CD4-positive, alpha-beta T cell treated with Interleukin-4 for 1 hour (primary cell): ENCODE measurements at places on chromosomes 16 and 17.

DNA sequence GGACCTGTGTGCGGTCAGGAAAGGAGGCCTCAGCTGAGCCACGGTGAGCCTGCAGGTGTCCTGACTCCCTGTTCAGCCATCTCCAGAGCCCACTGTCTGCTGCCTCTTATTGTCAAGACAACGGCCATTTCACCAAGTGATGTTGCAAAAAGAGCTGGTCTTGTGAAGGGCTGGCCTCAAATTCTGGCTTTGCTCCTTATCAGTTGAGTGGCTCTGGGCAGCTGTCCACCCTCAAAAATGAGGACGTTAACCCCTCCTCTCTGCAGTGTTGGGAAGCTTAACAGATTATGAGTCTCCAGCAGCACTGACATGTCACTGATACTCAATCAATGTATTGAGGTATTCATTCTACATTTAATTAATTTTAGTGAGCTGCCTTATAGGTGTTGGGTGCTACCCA, 171.1 kb upstream of the TOX3 start:
- no peak for DNase-seq

DNA sequence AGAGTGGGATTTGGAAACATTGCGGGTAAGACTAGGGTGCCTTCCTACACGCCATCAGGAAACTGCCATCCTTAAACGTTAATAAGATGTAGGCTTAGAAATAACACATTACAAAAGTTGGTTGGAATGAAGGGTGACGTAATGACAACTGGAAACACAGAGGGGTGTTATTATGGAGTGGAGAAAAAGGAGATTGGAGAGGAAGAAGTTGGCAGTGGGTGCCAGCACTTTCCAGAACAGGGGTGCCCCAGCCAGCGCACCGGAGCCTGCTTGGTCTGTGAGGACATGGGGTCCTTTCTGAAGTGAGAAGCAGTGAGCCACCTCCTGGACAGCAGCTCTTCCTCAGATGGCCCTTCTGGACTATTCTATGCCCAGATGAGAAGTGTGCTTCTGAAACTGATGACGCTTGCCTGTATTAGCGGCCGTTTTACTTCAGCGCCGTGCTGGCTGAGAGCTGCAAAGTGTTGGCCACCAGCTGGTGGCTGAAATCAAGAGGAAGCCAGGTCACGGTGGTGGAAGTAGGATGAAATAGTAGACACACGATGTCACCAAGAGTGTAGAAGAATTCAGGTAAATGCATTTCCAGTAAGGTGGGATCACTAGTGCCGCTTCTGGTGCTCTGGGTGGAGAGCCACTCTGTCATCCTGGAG, 244.8 kb downstream of the NTN1 start:
- no peak for DNase-seq

DNA sequence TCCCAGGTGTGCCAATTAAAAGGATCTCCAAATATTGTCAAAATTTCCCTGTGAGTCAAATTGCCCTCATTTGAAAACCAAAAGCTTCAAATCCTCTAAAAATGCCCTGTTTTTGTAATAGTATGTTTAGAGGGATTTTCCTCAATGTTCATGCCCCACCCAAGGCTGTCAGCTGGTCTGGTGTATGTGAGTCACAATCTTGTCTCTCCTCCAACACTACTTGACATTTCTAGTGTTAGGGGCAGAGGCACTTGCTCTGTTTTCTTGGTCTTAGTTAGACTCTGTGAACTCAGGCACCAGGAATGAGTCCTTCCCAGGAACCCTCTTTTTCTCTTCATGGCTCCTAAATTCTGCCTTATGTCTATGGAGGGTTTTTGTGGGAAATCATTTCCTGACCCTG, 634.8 kb downstream of the KCNJ2 start:
- DNase-seq, result no peak

GRCh38 chr16:65463652-65464260, 341.9 kb upstream of the CDH11 start:
- DNase-seq, result no peak

DNA sequence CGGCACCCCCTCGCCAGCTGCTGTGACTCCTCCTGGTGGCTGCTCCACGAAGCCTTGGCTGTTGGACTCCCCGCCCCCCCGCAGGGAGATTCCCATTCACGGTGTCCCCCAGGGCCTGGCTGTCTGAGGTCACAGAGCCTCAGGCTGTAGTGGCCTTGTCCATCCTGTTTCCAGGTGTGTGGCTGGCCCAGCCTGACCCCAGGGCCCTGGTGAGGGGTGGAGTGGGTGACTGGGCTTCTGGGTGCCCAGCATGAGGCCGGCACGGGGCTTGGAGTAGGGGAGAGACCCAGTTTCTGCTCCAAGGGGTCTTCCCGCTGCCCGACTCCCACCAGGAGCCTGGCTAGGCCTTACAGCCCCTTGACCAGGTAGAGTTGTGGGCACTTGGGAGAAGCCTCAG, 10.4 kb downstream of the PRSS27 start:
- no peak for DNase-seq

DNA sequence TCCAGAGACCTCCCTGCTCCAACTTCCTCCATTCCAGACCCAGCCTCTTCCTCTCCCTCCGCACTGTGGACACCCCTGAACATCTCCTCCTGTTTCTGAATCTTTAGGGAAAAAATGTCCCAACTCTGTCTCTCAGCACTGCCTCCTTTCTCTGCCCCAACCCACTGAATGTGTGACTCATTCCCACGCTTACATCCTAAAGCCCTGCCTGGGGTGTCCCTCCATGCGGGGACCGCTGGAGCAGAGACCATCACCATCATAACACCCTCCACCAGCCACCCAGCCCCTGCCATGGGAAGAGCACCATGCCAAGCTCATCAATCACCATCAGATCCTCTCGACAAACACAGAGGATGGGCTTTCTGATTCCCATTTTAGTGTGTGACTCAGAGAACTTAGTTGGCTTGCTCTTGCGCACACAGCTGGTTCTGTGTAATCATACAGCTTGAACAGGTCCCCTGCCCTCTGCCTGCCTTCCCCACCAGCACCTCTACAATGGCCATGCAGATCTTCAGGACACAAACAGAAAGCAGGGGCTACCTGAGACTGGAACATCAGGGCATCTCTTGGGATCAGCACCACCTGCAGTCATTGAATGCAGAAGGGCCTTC, 10.7 kb downstream of the RPRML start:
- no peak for DNase-seq

GRCh38 chr16:85307552-85308364, 195.5 kb upstream of the CIBAR2 start:
- no peak for DNase-seq

DNA sequence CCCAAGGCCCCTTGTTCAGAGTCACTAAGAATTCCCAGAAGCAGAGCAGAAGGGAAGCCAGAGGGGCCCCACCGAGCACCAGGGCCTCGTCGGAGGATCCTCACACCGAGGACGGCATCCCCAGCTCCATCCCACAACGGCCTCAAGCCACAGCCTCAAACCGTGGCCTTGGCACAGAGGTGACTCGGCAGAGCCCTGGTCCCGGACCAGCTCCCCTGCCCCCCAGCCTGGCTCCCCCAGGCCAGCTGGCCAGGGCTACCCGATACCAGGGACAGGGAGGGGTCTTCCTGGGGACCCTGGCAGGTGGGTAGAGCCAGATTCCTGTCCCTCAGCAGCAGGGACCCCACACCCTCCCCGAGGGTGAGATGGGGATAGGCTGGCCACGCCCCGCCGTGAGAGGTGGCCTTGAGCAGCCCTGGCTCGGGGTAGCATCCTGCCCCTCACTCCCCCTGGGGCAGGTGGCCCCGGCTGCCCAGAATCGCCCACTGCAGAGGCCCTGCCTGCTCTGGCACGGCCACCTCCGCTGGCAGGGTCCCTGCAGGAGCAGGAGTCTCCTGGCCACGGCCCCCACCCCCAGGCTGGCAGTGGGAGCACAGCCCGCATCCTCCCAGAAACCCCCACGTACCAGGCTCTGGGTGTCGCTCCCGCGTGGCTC, 5.6 kb upstream of the PVALEF start:
- DNase-seq, result no peak

DNA sequence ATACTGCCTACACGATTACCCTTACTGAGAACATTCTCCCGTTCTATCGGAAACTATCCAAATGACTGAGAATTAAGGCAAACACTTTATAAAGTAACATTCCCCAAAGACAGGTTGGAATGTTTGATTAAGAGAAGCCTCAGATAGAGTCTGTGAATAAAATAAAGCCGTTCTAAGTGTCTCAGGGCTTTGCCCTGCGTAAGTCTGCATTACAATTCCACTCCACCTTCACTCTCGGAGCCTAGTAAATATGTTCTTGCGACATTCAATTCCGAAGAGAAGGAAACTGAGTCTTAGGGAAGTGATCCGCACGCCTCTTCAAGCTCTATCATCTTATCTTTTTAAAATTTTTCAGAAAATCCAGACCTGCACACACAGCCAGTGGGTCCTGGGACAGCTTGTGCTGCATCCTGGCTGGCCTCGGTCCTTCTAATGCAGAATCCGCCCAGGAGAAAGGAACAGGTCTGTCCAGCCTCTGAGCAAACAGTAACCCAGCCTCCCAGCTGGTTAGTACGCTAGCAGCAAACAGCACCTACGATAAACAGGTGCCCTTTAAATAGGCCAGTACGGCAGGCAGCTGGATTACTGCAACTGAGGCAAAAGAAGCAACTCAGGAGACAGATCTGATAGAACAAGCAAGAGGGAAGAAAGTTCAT, 254.1 kb upstream of the IRX3 start:
- no peak for DNase-seq

DNA sequence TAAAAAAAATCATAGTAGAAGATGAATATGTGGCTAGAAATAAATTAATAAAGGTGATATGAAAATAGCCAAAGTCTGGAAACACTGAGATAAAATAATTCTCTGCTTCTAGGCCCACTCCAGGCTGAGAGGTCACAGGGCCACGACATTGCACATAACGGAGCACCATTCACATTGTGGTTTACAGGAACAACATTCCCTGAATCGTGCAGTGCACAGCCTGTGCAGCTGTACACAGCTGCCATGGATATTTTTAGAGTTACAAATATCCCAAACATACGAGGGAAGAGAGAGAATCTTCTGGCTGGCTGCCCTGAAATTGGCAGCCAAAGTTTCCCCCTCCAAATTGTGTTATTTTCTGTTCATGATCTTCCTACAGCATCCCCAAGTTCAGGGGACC, 68.8 kb downstream of the GSG1L start:
- DNase-seq, result no peak

DNA sequence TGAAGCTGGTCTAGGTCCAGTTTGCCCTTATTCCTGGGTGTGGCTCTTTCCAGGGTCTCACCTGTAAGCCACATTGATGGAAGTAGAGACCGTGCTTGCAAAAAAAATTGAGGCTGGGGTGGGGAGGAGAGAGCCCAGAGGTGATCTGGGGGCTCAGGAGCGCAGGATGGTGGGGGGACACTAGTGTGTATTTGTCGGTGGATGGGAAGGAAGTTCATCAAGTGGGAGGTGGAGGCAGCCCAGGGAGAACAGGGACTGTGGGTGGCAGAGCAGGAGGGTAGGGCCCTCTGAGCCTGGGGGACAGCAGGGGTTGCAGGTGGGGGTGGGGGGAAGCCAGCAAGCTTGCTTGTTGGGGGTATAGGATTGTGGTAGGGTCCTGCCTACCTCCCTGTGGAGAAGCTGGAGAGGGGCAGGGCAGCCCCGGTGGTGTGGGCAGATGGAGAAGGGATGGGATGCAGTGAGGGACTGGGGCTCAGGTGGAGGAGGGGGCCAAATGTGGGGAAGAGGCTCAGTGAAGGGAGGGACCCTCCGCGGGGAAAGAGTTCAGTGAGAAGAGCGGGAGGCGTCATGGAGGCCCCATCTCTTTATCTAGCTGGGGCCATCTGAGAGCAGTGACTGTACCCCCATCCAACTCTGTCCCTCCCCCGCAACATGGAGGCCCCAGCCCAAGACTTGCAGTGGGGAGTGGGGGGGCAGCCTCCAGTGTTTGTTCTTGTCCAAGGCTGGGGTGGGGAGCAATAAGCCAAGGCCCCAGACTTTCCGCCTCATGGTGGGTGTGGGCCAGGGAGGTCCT, 17.2 kb upstream of the TMEM92 start:
- DNase-seq, result no peak

DNA sequence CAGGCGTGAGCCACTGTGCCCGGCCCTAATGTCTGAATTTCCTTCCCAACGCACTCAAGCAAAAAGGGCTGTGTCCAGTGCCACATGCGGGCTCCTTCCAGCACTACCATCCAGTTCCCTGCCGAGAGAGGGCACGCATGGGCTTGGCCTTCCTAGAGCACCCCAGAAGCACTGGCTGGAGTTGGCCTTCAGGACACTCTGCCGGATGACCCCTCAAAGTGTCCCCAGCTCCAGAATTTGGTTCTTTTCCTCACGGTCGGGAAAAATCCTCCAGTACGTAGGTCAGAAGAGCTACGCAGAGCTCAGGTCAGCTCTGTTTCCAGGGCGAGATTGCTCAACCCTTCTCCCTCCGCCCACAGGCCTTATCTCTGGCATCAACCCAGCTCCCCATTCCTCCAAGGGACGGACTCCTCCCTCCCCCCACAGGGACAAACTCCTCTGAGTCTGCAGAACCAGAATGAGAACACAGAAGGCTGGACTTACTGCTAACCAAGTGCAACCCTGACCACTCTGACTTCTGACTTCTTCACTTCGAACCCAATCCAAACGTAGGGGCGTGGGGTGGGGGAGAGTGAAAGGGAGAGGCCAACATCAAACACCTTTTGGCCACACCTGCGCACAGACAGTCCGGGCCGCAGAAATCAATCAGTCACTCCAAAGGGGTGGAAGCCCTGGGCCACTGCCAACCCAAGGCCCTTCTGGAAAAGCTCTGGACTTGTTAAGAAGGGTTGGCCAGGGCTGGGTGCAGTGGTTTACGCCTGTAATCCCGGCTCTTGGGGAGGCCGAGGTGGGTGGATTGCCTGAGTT, 3.6 kb downstream of the CDC42EP4 start:
- no peak for DNase-seq

GRCh38 chr17:61155590-61156237, 243.9 kb upstream of the TBX2 start:
- DNase-seq, result no peak

GRCh38 chr17:57178839-57179238, 77.5 kb upstream of the MSI2 start:
- DNase-seq, result no peak

- no peak for DNase-seq
Observed at GRCh38 chr17:43634591-43635125, 27.1 kb downstream of the MEOX1 start.

DNA sequence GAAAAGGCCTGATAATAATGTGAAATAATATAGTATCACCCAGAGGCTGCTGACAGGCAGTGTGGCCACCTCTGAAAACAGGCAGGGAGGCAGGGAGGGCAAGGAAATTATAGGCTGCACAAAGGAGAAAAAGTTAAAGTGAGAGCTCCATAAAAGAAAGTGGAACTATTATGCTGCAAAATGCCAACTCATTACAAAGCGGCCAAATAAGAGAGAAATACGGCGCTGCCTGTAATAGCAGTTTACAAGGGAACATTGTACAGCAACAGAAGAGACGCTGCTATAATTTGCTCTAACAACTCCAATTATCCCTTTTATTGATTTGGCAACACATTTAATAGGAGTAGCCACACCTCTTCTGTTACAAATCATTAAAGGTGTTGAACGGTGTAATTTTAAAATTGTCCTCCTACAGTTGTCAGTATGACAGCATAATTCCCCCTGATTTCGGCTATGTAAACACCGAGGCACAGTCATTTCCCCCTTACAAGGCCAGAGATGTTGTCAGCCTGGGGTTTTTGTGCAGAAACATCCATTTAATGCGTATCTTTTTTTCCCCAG, 120.3 kb downstream of the MRM1 start:
- no peak for DNase-seq
